Motor neuron (in vitro differentiated cells): ENCODE measurements at places on chromosomes 7 and 10. TPM values are rescaled to one million over a fixed set of nuclear protein-coding genes. Genes with fewer than 3 reads are reported as not detected.
A peak's percentile ranks its signal among the peaks of the same experiment; 100 is the strongest.

GRCh38 chr7:44980393-44981034, 1.7 kb upstream of the MYO1G start:
- ATAC-seq, result no peak

GRCh38 chr10:5816170-5816569, 2.9 kb upstream of the GDI2 start:
- ATAC-seq, result no peak

DNA sequence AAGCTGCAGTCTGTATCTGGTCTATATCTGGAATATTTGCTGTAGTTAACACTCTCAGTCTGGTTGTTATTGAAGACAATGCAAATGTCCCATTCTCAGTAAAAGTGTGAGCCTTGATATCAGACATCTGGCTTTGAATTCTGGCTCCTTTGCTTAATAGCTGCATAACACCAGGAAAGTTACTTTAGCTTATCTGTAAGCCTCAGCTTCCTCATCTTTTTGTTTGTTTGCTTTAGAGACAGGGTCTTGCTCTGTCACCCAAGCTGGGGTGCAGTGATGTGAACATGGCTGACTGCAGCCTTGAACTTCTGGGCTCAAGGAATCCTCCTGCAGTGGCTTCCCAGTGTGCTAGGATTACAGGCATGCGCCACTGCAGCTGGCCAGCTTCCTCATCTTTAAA, 41.3 kb downstream of the CNNM2 start:
- ATAC-seq, result no peak

- ATAC-seq, result no peak
These were observed 2.9 kb downstream of the CTBP2 start for GRCh38 chr10:125157505-125157904.

GRCh38 chr7:116731445-116732335, 59.7 kb downstream of the MET start:
- peak; percentile 76 for ATAC-seq

DNA sequence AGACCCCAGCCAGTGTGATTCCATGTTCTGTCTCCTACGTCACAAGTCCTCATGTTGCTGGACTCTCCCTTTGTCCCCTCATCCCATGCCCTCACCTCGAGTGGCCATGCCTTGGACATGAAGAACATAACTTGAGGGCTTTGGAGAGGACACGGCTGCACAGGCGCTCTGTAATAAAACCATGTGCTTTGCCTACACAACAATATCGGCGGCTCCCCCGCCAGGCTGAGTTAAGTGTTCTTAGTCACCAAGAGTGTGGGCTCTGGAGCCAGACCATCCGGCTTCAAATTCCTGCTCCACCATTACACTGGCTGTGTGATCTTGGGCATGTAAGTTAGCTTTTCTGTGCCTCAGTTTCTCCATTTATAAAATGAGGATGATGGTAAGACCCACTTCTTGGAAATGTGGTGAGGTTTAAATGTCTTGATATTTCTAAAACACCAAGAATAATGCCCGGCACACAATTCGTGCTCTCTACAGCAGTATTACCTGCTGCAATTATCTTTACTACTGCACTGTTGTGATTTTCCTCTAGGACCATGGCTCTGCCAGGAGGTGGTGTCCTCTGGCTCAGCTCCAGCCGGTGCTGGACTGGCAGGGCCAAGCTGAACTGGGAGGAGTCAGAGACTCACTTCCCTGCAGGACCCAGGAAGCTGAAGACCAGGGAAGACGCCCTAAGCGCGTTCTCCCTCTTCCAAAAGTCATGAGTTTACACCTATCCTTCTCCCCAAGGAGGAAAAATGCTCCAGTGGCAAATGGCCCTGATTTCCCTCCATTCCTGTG, 15.7 kb downstream of the SLIT1 start:
- no peak for ATAC-seq

TFEC gene
- 0.92 and 1.1 TPM in 2 replicates for total RNA-seq

SLC13A1 gene
- total RNA-seq, result 0.06 TPM in 1 of 2 replicates, not detected in the other

GRID2IP gene
- 0.07 and 0.21 TPM in 2 replicates for total RNA-seq
